ENCODE measurements at places on chromosomes 5 and 9. TPM values are rescaled to one million over a fixed set of nuclear protein-coding genes. Genes with fewer than 3 reads are reported as not detected.

- H3K4me1 ChIP-seq, result peaks cover 11% of the 10 kb centered on the region
- no peaks in the 10 kb centered on the region for H3K27me3 ChIP-seq
- H3K4me3 ChIP-seq, result no peak overlapping the region
- no peak overlapping the region for H3K27ac ChIP-seq
Measured at GRCh38 chr5:132674671-132675506, 1.1 kb downstream of the IL4 start.

- H3K4me1 ChIP-seq, result peaks cover 12% of the 10 kb centered on the region
- no peak overlapping the region for H3K4me3 ChIP-seq
- DNase-seq, result peak; percentile 20
- H3K27me3 ChIP-seq, result no peaks in the 10 kb centered on the region
- H3K36me3 ChIP-seq, result no peaks in the 10 kb centered on the region
Measured at GRCh38 chr5:149442563-149443182, 63.6 kb upstream of the IL17B start.

DNA sequence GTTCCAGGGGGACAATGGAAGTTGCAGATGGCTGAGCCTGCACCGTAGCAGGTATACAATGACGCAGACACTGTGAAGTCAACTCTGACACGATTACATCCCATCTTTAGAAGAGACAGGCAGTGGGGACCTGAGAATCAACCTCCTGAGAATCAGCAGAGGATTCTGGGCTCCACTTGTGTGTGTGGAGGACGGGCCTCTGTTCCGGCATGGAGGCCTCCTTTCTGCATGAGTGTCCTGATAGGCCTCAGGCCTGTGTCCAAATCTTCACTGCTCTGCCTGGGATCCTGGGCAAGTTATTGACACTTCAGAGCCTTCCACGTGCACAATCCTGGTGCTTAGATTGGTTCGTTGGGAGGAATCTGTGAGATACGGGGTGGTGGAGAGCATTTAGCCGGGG lies 151.2 kb upstream of the COL5A1 start:
- no peaks in the 10 kb centered on the region for H3K36me3 ChIP-seq
- H3K4me1 ChIP-seq, result no peaks in the 10 kb centered on the region
- no peak for DNase-seq
- H3K27me3 ChIP-seq, result peaks cover 47% of the 10 kb centered on the region

DNA sequence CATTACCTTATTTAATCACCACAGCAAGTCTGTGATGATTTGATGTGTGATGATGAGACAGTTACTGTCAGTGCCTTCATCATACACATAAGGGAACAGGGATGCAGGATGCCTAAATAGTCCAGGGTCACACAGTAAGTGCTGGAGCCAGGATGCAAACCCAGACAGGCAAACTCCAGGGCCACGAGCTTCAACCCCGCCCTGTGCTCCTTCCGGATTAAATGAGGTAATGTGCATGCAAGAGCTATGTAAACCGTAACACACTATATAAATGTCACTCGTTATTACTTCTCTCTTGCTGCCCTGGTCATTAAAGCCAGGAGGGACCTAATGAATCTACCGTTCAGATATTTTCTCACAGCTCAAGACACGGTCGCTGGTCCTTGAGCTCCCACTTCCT lies 12.8 kb downstream of the SMIM23 start:
- H3K4me3 ChIP-seq, result no peak overlapping the region
- no peak overlapping the region for H3K27ac ChIP-seq
- DNase-seq, result no peak
- H3K27me3 ChIP-seq, result peaks cover 6% of the 10 kb centered on the region
- no peaks in the 10 kb centered on the region for H3K36me3 ChIP-seq

GRCh38 chr9:97640325-97640724 lies 6.7 kb downstream of the NCBP1 start:
- H3K36me3 ChIP-seq, result no peaks in the 10 kb centered on the region
- DNase-seq, result no peak
- no peaks in the 10 kb centered on the region for H3K27me3 ChIP-seq
- peaks cover 9% of the 10 kb centered on the region for H3K4me1 ChIP-seq

GRCh38 chr9:1440256-1440655 lies 390.1 kb downstream of the DMRT2 start:
- no peaks in the 10 kb centered on the region for H3K4me1 ChIP-seq
- no peak for DNase-seq
- H3K4me3 ChIP-seq, result no peak overlapping the region
- no peak overlapping the region for H3K27ac ChIP-seq

GRCh38 chr5:142597546-142598337 lies 88.1 kb downstream of the FGF1 start:
- H3K4me1 ChIP-seq, result no peaks in the 10 kb centered on the region
- H3K4me3 ChIP-seq, result no peak overlapping the region
- H3K27ac ChIP-seq, result no peak overlapping the region
- no peaks in the 10 kb centered on the region for H3K27me3 ChIP-seq

DNA sequence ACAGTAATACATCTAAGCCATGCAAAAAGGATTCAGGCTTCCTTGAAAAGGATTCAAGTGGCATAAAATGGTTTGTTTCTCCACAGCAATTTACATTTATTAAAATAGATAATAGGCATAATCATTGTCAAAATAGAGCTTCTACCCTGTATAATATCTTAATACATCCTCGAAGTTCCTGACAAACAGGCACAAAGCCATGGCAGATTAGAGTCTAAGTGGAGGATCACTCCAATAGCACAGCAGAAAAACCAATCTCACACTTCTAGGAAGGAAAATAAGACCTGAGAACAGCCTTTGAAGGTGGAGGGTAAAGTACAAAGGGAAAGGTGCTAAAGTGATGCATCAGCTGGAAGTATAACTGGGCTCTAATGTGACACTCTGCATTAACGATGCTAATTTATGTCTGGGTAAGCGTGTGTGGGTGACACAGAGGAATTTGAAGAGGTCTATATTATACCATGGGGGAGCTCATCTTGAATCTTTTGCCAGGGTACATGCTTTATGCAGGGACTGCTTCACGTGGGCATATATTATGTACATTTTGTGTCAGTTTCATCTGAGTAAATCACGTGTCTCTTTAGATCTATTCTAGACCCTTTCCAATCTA lies 28.8 kb downstream of the PPP2R2B start:
- no peaks in the 10 kb centered on the region for H3K36me3 ChIP-seq
- no peak overlapping the region for H3K27ac ChIP-seq
- H3K4me1 ChIP-seq, result no peaks in the 10 kb centered on the region

GRCh38 chr5:155004138-155004744 lies 9.3 kb upstream of the KIF4B start:
- H3K4me1 ChIP-seq, result no peaks in the 10 kb centered on the region
- no peaks in the 10 kb centered on the region for H3K36me3 ChIP-seq
- no peaks in the 10 kb centered on the region for H3K27me3 ChIP-seq
- H3K27ac ChIP-seq, result no peak overlapping the region
- no peak overlapping the region for H3K4me3 ChIP-seq

DNA sequence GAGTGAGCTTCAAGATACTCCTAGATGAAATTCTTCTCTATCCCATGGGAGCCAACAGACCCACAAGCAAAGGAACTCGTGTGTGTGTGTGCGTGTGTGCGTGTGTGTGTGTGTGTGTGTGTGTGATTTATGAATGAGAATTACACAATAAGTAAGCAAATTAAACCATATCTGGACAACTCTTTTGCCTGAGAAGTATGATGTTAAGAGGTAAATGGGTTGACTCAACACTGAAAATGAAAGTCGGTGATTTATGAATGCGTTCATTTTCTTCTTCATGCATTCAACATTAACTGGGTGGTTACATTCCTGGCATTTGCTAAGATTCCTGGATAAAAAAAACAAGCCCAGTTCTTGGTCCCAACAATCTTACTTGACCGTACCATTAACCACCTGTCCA lies 171.3 kb upstream of the ZNF462 start:
- H3K27ac ChIP-seq, result no peak overlapping the region
- H3K4me3 ChIP-seq, result no peak overlapping the region
- H3K36me3 ChIP-seq, result no peaks in the 10 kb centered on the region
- H3K27me3 ChIP-seq, result no peaks in the 10 kb centered on the region

DNA sequence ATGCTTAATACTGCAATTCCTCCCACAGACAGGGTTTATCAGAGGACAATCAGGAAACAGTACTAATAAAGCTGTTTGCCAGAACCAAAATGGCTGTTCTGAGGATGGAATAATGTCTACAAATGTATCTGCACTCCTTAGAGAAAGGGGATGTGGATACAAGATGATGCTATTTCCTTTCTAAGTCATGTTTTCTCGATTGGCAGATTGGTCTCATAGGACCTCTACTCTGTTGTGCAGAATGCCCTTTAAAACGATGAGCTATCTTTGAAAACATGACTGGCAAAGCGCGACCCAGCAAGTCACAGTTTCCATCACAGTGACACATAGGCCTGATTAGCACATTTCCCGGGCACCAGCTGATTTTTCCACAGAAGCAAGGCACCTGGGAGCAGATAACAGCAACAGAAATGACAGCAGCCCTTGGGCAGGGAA lies 54.0 kb downstream of the AOPEP start:
- DNase-seq, result no peak
- no peaks in the 10 kb centered on the region for H3K27me3 ChIP-seq
- H3K36me3 ChIP-seq, result no peaks in the 10 kb centered on the region
- H3K4me3 ChIP-seq, result no peak overlapping the region
- H3K4me1 ChIP-seq, result no peaks in the 10 kb centered on the region

DNA sequence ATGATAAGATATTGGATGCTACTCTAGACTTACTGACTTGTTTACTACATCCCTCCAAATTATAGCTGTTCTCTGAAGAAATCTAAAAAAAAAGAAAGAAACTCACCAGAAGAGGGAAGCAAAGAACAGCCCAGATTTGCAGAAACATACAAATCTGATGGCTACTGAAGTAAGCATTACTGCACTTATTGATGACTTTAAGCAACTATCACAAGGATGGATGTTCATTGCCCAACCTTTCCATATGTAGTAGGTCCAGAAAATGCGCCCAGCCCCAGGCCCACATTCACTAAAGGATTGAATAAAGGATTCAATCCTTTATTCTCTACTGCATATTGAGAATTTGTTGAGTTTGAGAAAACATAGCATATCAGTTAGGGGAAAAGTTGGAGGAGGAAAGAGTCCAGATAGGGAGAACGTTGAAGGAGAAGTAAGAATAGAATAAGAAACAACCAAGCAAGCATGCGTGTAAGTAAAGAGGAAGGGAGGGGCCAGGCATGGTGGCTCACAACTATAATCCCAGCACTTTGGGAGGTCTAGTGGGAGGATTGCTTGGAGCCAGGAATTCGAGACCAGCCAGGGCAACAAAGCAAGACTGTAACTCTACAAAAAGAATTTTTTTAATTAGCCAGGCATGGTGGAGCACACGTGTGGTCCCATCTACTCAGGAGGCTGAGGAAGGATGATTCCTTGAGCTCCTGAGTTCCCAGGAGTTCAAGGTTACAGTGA lies 33.8 kb upstream of the DTWD2 start:
- no peaks in the 10 kb centered on the region for H3K27me3 ChIP-seq
- no peaks in the 10 kb centered on the region for H3K36me3 ChIP-seq
- no peaks in the 10 kb centered on the region for H3K4me1 ChIP-seq
- DNase-seq, result no peak
- H3K4me3 ChIP-seq, result no peak overlapping the region
- H3K27ac ChIP-seq, result no peak overlapping the region

Gene OTP
- not detected for total RNA-seq

Gene PDZD2
- 1.3 TPM for total RNA-seq

Gene PCDHB10
- not detected for total RNA-seq

Gene PRRC1
- total RNA-seq, result 51.6 TPM

Gene HRCT1
- not detected for total RNA-seq

Gene FBLL1
- not detected for total RNA-seq

Gene MAML1
- 31.3 TPM for total RNA-seq

Gene IL5
- total RNA-seq, result not detected

Gene MPDZ
- total RNA-seq, result 0.92 TPM
